ENCODE measurements at places on chromosomes 2 and 18. TPM values are rescaled to one million over a fixed set of nuclear protein-coding genes. Genes with fewer than 3 reads are reported as not detected.

Gene CXCR1
- total RNA-seq: not detected

Gene GREB1L
- total RNA-seq: 1.6 TPM

Gene SLC5A7
- total RNA-seq: not detected

Gene MOGAT1
- total RNA-seq: not detected

Gene SPR
- total RNA-seq: 14.2 TPM

Gene TXNDC2
- not detected for total RNA-seq

Gene DNAJC5G
- not detected for total RNA-seq

Gene NEURL3
- 1.4 TPM for total RNA-seq
